ENCODE measurements at places on chromosomes 1 and 21. TPM values are rescaled to one million over a fixed set of nuclear protein-coding genes. Genes with fewer than 3 reads are reported as not detected.

DNA sequence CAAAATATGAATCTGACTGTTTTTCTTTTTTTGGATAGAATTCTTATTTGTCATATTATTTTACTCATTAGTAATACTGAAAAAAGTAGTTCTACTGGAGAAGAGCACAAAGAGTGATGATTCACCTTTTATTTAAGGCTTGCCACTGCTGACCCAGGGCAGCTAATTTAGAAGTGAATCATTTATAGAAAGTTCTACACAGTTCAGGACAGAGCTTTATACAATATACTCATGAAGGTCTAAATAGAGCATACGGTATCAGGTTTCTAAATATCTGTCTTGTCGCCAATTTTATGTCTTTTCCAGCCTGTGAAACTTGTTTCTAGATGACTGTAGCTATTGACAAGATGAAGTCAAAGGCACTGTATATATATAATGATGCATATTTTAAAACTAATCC is 25.0 kb downstream of the GIPC2 start:
- DNase-seq = no peak

DNA sequence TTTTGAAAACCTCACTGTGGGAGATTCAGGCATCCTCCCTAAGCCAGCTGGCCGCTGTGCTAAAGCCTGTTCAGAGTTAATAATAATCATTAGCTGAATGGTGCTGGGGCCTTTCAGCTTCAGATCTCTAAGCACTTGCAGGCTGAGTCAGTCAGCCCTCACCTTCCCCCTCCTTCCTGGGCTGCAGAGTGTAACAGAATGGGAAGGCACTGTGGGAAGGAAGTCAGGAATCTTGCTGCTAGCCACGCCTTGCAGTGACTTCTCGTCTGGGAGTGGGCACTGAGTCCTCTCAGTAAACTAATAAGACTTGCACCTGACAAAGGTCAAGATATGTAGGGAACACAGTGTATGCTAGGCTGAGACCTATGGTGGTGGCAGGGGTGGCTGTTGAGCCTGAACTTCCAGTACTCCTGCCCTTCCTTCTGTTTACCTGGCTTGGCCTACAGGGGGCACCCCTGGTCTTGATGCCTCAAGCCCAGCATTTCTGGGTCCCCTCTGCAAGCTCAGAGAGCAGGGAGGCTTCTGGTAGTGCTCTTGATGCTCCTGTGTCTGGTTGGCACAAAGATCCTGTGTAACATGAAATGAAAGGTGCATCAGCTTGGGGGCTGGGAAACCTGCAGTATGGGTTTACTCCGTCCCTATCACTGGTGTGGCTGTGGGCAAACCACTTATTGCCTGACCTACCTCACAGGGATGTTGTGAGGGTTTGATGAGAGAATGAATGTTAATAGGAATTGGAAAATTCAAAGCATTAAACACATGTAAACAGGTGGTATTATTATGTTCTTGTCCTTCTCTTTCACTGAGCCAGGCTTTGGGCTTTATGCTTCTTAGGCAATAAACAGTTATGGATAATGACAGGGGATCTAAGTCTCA is 6.0 kb downstream of the CYB561D1 start:
- no peak for DNase-seq

DNA sequence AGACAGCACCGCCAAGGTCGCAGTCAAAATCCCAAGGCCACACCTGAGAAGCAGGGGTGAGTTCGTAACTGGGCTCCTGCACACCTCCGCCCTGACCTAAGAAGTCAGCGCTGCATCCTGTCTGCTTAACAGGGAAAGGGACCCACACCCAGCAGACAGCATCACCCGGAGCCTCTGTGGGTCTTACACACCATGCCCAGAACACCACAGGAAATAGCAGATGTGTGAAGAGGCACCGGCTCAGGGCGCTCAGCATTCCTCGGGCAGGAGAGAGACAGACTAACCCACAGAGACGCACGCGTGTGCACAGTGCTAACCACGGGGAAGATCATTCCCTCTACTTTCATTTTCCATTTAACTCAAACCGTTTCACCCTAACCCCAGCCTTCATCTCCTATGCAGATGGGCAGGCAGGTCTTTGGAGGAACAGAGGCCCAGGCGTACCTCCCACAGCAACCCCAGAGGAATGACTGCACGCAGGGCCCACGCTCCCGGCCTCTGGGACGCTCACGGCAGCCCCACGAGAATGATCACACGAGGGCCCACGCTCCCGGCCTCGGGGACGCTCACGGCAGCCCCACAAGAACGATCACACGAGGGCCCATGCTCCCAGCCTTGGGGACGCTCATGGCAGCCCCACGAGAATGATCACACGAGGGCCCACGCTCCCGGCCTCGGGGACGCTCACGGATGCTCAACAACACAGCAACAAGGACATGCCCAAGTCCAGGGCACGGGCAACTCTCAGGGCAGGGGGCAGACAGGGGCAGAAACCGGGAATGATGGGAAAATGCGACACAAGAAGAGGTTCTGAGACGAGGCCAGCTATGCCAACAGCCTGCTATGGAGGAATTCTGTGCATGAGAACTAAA is 20.9 kb downstream of the POFUT2 start:
- no peak for DNase-seq

DNA sequence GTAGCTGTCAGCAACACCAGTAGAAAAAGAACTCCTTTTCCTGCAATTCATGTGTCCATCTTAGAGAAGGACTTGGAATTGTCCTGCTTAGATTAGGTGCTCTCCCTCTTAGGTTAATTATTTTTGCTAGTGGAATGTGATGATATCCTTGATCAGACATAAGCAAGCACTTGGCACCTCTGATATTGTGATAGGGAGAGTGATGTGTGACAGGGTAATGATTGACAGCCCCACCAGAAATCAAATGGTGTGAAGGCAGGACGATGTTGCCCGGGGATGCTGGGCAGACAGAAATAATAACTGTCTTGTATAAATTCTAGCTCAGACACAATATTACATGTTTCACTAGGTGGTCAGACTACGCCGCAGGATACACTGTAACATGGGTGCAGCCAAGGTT is 4.4 kb downstream of the TYW3 start:
- no peak for DNase-seq

- DNase-seq = no peak
Measured at GRCh38 chr1:2480236-2480985, 4.3 kb downstream of the PLCH2 start.

DNA sequence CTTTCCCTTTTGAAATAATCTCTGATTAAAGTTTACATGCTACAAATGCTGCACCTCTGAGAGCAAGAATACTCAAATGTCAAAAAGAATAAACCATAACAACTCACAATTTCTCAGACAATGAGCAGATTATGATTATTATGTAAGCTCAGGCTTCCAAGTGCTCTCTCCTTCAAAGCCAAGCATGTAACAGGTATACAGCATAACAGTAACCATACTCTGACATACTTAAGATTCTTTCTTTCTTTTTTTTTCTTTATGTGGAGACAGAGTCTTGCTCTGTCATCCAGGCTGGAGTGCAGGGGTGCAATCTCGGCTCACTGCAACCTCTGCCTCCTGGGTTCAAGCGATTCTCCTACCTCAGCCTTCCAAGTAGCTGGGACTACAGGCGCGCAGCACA is 155.4 kb downstream of the EIF4G3 start:
- no peak for DNase-seq

DNA sequence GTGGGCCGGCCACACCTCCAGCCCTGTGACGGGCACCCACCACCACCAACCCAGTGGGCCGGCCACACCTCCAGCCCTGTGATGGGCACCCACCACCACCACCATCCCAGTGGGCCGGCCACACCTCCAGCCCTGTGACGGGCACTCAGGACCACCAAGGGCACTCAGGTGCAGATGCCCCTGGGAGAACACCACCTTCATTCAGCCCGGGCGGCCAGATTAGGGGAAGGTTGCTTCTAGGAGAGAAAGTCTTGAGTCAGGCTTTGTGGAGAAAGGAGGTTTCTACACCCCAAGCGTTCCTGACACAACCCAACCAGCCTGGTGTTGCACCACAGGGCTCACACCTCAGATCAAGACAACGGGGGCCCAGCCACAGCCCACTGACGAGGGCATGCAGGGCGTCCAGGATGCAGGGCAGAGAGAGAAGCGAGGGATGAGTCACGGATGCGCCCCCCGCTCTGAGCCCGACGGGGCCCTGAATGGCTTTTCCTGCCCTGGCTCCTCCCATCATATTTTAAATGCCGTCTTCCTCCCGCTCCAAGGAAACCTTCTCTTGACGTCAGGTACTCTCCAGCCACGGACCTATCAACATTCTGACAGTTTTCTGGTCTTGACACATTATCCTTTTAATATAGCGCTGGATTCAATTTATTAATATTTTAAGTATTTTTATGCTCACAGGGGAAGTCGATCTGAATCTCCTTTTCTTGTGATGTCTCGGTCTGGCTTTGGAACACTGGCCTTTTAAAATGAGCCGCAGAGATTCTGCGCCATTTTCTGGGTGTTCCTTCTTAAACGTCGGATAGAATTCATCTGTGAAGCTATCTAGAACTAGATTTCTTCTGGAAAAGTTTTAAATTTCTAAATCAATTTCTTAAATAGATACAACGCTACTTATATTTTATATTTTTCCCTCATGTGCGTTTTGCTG is 631 bp upstream of the SPATC1L start:
- peak; percentile 91 for DNase-seq

DPYD gene
- 24.1 TPM for total RNA-seq

POU2F1 gene
- total RNA-seq = 11.3 TPM

Data from umbilical cord (tissue), 2 donors.